ENCODE measurements at places on chromosomes 3 and 15.

GRCh38 chr3:32501783-32502117 is 902 bp downstream of the CMTM6 start:
- no peak for DNase-seq

GRCh38 chr15:73677146-73677607 is 7.0 kb upstream of the CD276 start:
- DNase-seq, result peak; percentile 18

DNA sequence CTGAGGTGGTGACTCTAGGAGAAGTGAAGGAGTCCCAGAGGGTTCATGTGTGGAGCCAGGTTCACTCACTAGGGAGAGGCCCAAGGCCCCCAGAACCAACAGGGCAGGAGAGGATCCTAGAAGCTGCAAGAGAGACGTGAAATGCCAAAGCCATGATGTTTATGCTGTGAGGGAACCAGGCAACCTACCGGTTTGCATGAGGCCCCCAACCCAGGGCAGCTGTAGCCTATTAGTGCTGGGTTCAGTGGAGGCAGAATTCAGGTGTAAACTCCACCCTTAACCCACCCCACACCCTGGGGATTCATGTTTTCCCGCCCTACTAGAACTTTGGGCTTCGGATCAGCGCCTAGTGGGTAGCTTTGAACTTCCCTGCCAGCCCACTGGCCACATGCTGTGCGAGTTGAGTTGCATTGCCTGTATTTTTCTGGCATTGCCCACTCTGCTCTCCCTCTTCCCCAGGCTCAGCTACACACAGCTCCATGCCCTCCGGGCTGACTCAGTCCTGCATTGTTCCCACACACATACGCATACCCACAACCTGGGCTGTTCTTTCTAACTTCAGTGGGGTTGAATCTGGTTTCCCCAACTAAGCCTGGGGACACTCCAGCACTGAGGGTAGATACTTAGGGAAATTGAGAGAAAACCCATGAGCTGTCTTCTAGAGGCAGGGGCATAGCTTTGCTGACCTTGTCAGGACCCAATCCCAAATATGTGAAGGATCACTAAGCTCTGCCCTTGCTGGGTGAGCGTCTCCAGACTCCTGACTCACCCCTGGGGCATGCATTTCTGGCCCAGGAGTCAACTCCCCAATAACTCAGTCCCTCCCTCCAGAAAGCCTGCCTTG is 2.0 kb upstream of the ZBTB47 start:
- DNase-seq, result no peak

- DNase-seq, result no peak
Measured at GRCh38 chr15:90760661-90761232, 43.6 kb downstream of the BLM start.

DNA sequence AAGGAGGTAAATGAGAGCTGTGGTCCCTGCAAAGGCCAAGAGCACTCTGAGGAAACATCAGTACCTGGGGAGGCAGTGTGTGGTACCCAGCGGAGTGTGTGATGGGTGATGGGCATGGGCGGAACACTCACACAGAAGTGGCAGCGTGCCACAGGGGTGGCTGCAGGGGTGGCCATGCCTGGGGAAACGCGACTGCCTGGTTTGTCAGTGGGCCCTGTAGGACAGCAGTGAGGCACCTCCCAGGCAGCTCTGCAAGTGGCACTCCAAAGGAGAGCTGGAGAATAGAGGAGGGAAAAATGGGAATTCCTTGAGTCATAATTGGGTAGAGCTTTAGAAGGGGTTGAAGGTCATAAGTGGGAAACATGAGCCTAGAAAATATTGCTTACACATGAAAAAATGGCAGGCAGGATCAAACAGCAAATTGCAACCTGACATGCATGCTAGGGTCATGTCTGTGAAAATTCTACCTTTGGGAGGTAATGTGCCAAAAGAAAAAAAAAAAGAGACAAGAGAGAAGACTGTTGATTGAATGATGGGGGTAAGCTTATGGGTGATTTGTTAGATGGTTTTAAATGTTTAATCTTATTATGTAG is 138.4 kb downstream of the RPLP1 start:
- DNase-seq, result no peak

- no peak for DNase-seq
Measured at GRCh38 chr3:27213450-27213849, 155.7 kb downstream of the NEK10 start.

DNA sequence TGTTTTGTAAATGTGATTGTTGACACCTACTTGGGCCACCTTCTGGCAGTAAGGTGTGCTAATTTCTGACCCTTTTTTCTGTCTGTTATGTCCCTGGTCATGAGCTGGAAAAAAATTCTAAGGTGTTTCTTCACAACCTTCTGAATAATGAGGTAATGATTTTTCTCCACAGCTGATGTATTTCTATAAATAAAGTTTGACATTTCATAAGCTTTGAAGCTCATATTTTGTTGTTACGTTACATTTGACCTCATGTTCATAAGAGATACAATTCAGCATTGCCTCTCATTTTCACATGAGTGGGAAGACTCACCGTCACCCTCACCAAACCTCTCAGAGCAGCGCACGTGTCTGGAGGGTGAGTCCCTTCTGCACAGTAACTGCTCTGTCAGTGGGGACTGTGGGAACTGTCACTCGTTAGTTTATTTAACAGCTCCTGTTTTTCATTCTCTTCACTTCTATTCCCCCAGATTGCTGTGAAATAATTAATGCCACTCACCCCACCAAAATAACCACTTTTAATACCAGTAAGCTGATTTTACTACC is 140.9 kb downstream of the PLCL2 start:
- no peak for DNase-seq

DNA sequence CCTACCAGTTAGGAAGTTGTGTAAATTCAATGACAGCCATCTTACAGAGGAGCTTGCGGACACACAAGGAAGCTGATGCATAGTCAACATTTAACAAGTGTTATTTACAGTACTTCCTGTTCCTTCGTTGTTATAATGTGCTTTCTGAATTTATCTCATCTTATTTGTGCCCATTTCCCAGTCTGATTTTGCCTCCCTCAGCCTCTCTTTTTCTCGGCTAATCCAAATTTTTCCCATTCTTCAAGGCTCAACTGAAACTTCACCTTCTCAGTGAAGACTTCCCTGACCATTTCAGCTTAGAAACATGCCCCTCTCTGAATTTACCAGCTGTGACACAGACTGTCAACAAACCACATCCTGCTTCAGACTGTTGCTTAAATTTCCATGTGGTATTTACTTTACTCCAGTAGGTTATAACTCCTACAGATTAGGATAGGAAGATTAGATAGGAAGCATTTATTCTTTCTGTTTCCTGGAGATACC is 55.7 kb upstream of the CP start:
- DNase-seq, result no peak

DNA sequence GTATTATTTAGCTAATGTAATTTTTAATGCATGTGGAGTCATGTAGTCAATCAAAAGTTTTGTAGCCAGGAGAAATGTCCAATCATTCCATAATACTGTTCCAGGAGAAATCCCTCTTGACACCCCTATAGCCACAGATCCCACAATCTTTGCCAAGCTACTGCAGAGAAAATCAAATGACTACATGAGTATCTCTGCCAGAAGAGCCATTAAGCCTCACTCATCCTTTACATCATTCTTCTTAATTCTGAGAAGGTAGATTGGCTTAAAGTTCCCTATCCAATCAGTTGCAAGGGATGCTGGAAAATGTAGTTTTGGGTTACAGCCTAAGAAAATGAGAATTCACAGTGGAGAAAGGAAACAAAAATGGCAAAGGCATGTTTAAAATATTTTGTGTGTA is 502.1 kb downstream of the ZBBX start:
- DNase-seq, result no peak

GRCh38 chr3:186083746-186084145 is 25.1 kb downstream of the ETV5 start:
- no peak for DNase-seq

DNA sequence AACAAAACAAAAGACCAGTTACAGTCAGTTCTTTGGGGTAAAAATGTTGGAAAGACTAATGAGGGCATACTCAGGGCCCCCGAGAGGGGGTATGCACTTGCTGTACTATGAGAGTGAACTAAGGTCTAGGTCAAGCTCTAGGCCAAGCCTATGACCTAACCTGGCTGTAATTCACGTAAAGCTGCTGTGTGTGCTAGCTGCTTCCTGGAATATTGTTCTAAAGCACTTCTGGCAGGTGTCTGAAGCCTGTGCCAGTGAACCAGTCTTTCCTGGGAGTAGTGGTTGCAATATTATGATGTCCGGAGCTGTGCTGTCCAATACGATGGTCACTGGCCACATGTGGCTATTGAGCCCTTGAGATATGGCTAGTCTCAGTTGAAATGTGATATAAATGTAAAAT is 13.1 kb upstream of the CX3CR1 start:
- no peak for DNase-seq

- DNase-seq, result no peak
Measured at GRCh38 chr15:71472566-71472965, 337.8 kb upstream of the NR2E3 start.

GRCh38 chr3:11532931-11533391 is 110.8 kb downstream of the VGLL4 start:
- no peak for DNase-seq

- no peak for DNase-seq
Measured at GRCh38 chr3:12993517-12994356, 79.5 kb downstream of the IQSEC1 start.

- no peak for DNase-seq
Measured at GRCh38 chr3:85090495-85090894, 131.7 kb downstream of the CADM2 start.

DNA sequence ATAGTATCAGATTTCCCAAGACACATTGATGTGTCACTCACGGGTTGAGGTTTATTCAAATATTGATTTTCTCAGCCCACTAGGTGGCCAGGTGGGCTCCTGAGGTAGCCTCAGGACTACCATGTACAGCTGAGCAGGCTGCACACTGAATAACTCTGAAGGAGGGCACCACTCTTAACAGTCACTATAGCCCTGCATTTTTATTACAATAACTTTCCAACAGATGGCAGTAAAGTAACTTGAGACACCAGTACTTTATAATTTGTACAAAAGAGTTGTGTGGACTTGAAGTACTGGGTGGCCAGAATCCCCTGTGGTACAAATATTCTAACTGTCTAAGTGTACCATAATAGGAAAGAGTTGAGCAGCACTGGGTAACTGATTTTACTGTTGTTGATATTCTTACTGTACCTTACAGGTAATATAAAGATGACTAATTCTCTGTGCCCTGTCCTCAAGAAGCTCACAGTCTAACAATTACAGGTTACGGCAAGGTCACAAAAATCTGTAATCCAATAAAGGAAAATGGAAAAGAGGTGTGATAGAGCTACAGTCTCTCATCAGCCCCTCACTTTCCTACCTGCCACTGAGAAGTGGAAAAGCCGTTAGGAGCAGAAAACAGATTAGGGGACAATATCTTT is 76.0 kb downstream of the ETFA start:
- no peak for DNase-seq

- no peak for DNase-seq
Measured at GRCh38 chr3:170244576-170244975, 22.4 kb downstream of the PRKCI start.

DNA sequence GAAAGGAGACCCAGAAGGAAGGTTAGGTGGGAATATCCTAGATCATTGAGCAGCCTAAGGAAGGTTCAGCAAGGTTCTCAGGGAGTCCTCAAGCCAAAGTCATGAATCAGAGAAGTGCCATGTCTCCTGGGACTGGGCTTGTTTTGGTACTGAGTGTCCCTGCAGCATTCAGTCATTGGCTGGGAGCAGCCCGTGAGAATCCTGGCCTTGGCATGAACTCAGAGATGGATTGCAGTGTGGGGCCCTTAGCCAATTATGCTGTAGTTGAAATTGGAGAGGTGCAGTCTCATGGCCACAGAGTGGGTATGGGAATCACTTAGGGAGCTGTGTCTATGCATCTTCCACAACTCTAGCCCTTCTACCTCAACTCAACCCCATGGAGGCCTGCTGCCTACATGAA is 17.0 kb upstream of the PPM1L start:
- DNase-seq, result no peak

- no peak for DNase-seq
Measured at GRCh38 chr3:50479523-50479922, 23.9 kb downstream of the CACNA2D2 start.

DNA sequence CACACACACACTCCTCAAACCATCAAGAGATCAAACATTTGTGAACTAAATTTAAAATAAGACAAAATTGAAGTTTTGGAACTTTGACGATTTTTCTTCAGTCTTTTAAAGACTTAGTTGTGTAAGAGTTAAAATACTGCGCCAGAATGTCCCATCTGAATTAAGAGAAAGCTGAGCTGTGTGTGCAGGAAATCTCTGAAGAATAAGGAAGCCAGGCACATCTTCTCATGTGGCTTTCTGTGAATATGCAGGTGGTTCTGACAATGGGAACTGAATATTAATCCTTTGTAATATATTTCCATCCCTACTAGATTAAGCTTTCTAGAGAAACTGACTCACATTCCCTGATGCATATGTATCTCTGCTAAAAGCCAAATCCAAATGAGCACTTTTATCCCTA is 60.1 kb upstream of the ICE2 start:
- no peak for DNase-seq

DNA sequence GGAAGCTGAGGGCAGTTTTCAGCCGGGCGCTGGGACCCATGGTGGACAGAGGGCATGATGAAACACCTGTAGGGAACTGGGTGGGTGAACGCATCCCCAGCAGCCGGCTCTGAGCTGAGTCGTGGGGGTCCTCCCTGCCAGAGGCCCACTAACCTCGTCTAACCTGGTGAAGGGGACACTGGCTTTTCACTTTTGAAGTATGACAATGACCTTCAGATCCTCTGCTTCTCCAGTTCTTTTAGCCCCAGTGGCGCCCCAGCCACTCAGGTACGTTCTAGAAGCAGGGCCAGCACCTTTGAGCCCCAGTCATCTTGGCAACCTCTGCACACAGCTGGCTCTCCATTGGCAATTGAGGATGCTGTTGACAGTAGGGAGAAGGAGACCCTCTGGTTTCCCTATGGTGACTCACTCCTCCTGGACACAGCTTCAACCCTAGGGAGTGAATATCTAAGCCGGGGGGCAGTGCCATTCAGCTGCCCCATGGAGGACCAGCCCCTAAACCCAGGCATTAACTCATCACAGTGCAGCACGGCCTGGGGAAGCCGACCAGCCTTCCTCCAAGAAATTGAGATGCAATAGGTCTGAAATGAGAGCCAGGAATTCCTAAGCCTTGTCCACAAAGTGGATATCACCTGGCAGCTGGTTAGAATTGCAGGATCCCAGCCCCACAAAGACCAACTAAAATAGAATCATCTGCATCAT is 46.1 kb downstream of the CMTM6 start:
- DNase-seq, result no peak

DNA sequence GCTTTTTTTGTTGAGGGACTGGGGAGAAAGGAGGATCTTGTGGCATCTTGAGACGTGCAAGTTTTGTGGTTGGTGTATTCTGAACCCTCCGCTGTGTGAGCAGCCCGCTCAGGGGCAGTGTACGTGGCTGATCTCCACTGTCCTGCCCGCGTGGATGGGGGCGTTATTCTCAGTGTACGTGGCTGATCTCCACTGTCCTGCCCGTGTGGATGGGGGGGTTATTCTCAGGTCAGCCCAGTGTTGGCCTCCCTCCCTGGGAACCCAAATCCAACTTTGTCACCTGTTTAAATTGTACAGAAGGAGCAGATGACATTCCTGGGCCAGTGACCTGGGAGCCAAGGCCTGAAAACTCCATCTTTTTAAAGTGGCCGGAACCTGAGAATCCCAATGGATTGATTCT is 84.0 kb downstream of the PGPEP1L start:
- no peak for DNase-seq

- no peak for DNase-seq
Measured at GRCh38 chr3:88101142-88101541, 42.1 kb downstream of the ZNF654 start.

- no peak for DNase-seq
Measured at GRCh38 chr3:121786485-121786884, 36.9 kb upstream of the GOLGB1 start.

- DNase-seq, result no peak
Measured at GRCh38 chr3:187296058-187296457, 4.5 kb upstream of the MASP1 start.

- no peak for DNase-seq
Measured at GRCh38 chr15:45064386-45064785, 41.4 kb downstream of the SORD start.
